Stimulated activated CD4-positive, alpha-beta T cell treated with anti-CD3 and anti-CD28 coated beads, Interleukin-2, amount 100 ng/mL, for 48 hours (primary cell): ENCODE measurements at places on chromosomes 16 and 17.

GRCh38 chr17:29108823-29109476 lies 66.0 kb downstream of the PIPOX start:
- no peak for DNase-seq

DNA sequence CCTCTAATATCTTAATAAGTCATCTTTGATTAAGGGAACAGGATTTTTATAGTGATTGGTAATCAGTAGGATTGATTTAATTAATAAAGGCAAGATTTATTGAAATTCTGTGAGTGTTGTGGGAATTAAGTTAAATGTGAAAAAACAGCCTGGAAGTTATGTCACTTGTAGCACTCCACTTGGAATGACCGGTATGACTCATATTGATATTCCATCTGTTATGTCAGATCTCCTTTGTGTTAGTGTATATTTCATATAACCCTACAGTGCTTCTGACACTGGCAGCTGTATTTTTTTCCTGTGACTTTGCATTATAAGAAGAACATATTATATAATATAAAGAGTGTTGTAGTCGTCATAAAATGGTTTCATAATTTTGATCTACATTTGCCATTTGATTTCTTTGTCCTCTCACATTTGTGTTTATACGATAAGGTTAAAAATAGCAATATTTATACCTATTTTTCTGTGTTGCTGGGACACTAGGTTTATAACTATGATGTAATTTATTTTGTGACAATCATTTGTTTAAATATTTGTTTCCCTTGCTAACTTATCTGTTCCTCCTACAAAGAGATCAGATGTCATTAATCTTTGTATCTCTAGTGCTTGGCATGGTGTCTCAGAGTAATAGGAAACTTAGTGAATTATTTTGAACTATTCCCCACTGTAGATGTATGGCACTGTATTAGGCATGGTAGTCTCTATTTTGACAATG lies 249.0 kb downstream of the BCAS3 start:
- no peak for DNase-seq

DNA sequence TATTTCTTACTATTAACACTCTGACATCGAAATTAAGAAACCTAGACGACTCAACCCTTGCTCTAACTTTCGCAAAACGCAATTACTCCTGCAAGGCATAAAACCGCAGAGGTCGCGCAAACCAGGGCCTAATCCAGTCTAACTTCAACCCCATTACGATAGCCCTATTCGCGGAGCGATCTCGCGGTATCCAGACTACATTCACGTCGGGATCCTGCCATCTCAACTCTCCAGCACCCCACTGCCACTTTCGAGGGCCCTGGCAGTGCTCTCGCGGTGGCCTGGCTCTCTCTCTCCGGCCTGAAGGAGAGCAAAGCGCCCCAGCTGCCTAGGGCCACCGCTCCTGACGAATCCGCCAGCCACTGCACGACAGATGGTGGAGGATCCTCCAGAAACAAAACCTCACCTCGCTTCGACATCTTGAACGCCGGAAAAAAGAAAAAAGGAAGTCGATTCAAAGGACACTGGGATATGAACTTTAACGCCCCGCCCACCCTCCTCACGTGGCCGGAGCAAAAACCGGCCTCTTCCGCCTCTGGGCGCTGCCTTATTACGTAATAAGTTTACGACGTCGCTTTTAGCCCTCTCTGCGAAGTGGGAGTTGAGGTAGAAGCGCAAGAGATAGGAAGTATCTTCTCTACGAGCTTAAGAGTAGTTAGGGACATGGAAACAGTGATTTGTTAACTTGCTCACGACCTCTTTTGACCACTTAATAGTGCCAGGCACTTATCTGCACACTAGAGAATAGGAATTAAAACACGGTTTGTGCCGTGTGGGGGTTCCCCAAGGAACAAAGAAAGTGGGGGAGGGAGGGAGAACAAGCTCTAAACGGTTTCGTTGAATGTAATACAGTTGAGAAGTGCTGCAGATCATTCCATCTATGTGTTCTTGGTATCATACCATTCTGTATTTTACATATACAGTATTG lies at the start of gene RPL23:
RPL23 (minus strand) TSS at position 430 of the 928 bp plus-strand sequence; CDS start at position 419, 11 bp downstream.
- DNase-seq: peak; percentile 85

DNA sequence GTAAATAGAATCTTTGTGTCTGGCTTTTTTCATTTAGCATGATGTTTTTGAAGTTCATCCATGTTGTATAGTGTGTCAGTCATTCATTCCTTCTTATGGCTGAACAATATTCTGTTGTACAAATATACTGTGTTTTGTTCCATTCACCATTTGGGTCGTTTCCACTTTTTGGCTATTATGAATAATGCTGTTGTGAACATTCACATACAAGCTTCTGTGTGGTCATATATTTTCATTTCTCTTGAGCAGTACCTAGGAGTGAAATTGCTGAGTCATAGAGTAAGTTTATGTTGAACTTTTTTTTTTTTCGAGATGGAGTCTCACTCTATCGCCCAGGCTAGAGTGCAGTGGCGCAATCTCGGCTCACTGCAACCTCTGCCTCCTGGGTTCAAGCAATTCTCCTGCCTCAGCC lies 32.3 kb upstream of the TAOK1 start:
- DNase-seq: no peak

- DNase-seq: no peak
Observed at GRCh38 chr17:78374189-78374588, 4.3 kb upstream of the PGS1 start.

DNA sequence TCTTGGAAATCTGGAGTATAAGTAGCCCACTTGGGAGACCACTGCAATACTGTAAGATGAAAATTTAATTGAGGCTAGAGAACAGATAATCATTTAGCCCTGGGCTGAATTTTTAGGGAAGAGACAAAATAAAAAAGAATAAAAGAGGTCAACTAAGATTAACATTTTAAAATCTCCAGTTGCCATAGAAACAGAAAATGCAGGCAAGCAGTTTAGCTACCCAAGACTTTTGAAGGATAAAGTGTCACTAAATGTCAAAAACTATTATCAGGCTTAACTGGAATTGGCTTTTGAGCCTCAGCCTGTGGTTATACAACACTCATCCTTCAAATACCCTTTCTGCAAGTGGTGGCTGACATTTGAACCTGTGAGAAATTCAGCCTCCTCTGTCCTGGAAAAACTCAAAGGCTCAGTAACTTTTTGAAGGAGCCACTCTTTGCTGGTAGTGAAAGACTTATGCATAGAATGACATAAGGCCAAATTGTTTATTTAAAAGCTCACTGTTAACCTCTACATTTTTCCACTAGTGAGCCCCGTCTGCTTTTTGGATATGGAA lies 220.7 kb upstream of the KCNJ16 start:
- DNase-seq: no peak

DNA sequence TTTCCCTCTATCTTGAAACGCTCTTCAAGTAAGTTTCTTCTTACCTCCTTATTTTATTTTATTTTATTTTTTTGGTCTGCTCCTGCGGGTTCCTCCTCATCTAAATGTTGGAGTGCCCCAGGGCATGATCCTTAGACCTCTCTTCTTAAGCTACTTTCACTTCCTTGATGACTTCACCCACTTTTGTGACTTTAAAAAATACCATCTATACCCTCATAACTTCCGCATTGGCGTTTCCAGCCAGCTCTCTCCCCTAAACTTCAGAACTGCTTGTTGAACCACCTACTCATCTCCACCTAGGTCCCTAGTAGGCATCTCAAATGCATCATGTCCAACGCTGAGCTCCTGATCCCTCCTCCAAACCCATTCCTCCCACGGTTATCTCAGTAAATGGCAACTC lies 51.4 kb upstream of the NFAT5 start:
- DNase-seq: no peak

GRCh38 chr16:17331071-17331607 lies 139.6 kb downstream of the XYLT1 start:
- DNase-seq: no peak

- no peak for DNase-seq
Observed at GRCh38 chr17:48954300-48954755, 9.7 kb upstream of the SNF8 start.

DNA sequence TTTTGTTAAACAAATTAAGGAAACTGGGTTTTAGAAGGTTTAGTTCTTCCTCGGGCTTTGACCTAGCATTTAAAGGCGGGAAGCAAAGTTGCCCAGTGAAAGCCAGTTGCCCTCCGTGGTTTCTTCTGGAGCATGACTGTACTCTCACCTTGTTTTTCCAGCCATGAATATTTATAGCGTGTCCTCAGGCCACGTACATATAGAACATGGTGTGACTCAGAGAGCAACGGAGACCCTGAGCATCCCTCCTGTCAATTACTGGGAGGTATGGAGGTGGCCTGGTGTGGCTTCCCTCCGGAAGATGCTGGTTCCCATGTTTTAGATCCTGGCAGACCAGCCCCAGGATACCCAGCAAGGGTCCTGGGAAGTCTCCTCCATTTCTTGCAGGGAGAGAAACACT lies 48.4 kb downstream of the AKAP1 start:
- DNase-seq: no peak

DNA sequence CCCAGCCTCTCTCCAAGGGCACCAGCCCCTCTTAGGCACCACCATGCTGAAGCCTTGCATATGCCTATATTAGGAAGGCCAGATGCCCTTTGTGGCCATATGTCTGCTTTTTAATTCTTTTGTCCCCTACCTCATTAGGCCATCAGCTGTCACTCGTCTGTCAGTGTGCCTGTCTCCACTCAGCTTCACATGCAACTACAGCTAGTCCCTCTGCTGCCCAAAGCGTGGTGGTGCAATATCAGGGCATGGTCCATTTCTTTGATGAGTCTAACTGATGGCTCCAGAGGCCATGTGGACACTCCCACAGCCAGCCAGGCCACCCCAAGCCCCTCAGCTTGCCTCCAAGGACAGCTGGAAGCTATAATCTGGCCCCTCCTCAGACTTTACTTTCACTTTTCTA lies 36.3 kb downstream of the MYO18A start:
- no peak for DNase-seq

DNA sequence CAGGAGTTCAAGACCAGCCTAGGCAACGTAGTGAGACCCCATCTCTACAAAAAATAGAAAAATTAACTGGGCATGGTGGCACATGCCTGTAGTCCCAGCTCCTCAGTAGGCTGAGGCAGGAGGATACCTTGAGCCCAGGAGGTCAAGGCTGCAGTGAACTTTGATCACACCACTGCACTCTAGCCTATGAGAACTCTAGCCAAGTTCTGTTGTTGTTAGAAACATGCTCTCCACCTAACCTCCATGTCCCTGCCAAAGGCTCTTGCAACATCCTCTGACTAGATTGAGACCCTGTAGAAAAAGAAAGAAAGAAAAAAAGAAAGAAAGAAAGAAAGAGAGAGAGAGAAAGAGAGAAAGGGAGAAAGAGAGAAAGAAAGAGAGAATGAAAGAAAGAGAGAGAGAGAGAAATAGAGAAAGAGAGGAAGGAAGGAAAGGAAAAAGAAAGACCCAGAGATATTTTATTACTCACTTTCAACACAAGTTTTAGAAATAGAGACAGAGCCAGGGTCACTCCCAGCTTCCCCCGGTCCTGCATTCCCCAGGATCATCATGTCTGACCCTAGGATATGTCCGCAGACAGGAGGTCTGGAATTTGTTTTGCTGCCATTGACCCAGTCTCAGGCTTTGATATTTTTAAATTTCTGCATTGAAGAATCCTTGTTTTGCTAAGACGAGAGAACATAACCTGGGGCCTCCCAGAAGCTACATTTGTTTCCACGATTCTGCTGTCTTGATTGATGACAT lies 376.5 kb upstream of the CDH5 start:
- no peak for DNase-seq

GRCh38 chr17:80246266-80246681 lies 14.4 kb upstream of the RNF213 start:
- DNase-seq: no peak

DNA sequence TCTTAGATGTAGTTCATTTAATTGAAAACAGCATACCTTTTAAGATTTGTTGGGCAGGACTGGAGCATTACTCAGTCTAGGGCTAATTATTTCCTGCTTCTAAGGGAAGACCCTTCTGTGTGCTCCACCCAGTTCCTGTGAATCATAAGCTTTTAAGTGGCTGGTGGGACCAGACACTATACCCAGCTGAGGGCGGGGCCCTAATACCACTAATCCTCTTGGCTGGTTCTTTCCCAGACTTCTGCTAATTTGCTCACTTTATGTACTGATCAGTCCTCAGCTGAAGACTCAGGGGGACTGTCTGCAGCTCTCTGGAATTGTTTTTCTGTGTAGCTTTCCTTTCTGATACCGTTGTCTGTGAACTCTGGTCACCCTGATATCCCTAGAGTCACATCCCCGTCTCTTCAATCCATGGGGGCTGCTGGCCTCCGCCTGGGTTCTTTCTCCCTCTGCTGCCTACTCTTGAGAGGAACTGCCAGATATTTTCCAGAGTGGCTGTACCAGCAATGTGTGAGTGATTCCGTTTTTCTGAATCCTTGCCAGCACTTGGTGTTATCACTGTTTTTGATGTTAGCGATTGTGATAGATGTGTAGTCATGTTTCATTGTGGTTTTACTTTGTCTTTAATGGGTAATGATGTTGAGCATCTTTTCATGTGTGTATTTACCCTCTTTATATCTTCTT lies 35.1 kb downstream of the MFSD11 start:
- no peak for DNase-seq

- DNase-seq: no peak
Observed at GRCh38 chr17:57924677-57925076, 30.5 kb downstream of the CUEDC1 start.

DNA sequence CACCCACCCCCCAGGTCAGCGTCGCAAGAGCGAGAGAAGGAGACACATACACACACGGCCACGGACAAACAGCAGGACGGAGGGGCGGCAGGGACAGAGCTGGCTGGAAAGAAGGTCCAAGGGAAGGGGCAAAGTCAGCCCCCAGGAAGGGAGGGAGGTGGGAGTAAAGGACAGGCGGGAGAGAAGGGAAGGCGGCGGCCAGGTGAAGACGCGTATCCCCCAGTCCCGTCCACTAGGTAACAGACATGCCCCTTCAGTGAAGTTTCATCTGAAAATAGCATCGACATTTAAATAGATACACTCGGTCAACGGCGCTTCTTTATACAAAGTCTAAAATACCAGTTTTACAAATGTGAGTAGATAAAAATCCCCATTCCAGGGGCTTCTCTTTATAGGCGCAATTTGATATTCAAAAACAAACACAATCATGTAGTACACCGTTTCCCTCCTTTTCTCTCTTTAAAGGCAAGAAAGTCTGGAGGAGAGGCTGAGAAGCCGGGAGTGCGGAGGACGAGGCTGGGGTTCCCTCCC lies 4.5 kb downstream of the CBX8 start:
- DNase-seq: no peak

GRCh38 chr16:90008708-90009145 lies 10.5 kb downstream of the DBNDD1 start:
- DNase-seq: peak; percentile 57

- no peak for DNase-seq
Observed at GRCh38 chr17:60006160-60006559, 41.6 kb upstream of the RNFT1 start.

- no peak for DNase-seq
Observed at GRCh38 chr16:27246439-27246838, 22.1 kb downstream of the NSMCE1 start.

DNA sequence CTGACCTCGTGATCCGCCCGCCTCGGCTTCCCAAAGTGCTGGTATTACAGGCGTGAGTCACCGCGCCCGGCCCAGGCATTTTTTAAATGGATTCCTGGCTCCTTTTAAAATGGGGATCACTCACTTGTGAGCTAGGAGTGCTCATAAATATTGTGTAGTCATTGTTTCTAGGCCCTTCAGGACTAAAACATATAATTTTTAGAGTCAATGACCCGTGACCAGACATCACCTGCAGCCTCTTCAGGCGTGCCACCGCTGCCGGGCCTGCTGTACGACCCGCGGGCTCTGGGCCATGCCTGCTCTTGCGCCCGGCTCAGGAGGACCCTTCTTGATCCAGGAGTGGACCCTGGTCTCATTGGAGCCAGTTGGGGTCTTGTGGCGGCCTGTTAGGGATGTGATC lies 30.8 kb downstream of the EFCAB5 start:
- DNase-seq: no peak
